ENCODE measurements at places on chromosomes 1 and 21.

- no peak for DNase-seq
Observed at GRCh38 chr1:246587606-246588005, 21.4 kb downstream of the CNST start.

DNA sequence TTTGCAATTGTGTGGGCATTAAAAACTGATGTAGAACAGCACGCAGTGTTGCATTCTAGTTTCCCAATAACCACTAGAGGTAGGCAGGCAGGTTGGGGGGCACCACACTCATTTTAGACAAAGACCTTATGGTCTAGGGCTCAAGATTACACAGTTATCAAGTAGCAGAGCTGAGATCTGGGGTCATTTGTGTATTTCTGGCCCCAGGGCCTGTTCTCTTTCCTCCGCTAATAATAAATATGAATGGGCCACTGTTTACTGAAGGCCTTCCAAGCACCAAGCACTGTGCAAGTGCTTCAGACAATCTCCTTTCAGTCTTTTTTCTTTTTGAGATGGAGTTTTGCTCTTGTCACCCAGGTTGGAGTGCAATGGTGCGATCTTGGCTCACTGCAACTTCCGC lies 23.9 kb downstream of the LDLRAD2 start:
- DNase-seq, result no peak

- no peak for DNase-seq
Observed at GRCh38 chr1:11013160-11013531, 692 bp downstream of the TARDBP start.

DNA sequence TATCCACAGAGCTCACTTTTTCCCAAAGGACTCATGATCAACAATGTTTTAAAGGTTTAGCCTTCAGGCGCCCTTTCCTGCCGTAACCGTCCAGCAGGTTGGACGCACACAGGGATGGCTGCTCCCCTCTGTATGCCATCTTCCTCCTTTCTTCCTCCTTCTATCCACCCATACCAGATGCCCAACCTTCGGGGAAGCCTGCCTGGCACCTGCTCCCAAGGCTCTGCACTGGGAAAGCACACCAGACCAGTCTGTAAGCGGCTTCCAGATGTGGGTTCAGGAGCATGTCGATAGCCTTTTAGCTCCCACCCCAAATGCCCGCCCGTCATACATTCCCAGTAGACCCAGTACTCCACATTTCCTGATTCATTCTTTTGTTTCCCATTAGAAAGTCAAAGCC lies 52.9 kb downstream of the STUM start:
- no peak for DNase-seq

DNA sequence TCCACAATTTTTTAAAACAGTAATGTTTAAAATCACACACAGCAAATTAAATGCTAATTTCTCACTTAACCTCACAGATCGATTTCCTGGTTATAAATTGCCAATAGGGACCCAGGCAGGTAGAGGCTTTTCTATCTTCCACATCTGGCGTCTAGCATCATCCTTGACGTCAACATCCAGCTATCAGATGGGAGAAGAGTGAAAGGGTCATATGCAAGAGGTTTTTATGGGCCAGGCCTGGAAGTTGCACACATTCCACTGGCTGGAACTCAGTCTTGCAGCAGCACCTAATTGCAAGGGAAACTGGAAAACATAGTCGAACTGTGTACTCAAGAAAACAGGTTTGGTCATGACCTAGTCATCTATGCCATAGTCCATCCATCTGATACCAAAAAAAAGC lies 6.0 kb upstream of the EEIG2 start:
- no peak for DNase-seq

- DNase-seq, result no peak
Observed at GRCh38 chr1:172117800-172118199, 276.5 kb downstream of the DNM3 start.

DNA sequence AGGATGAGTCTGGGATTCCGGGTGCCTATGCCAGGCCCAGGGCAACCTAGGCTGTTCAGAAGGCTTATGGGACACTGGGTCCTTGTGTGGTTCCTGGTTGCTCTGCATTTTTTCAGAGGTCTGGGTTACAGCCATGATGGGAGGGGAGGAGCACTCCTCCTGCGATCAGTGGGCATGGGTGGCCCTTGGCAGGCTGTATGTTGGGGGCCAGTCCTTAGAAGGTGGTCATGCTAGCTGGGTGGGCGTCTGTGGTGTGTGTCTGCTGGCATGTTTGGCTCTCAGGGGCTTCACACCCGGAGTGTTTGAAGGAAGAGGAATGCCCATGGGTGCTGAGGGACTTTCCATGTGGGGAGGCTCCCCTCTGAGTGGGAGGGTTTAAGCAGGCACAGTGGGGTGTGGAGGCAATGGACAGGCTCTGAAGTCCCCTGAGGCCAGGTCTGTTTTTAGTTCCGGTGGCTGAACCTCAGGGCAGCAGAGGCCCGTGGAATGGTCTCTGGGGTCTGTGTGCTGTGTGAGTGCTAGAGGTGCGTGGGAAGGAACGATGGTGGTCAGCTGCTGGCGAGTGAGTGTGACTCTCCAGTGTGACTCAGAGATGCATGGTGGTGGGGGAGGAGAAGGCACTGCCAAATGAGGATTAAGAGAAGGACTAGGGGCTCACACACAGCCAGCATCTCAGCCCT lies 25.3 kb downstream of the CACNA1E start:
- no peak for DNase-seq

DNA sequence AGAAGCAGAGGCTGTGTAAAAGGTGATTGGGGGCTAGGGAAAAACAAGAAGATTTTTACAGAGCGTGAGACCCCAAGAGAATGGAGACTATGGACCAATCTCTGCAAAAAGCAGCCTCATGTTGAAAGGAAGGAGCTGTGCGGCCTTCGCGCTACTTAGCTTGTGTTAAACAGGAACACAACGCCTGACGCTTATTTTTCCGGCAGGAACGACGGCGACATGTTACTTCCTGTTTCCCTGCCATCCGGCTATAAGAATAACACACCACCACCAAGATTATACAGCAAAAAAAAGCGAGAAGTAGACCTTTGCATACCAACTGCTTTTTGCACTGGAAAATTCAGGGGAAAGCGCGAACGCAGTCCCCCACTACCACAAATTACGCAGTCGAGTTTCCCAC lies 272.7 kb downstream of the FAM72C start:
- DNase-seq, result no peak

DNA sequence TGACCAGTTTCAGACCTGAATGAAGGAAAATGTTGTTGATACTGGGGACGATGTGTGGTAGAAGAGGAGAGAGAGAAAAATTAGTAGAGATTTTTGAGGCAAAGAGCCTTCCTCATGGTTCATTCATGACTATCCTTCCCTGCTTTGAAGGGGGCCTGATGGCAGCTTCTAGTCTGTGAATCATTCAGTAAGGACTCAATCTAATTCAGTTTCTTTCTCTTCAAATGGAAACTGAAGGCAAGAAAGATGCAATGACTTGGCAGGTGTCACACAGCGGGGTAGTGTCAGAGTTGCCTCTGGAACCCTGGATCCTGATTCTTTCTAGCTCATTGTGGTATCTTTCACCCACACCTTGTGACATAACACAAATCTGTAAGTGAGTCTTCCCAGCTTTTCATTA lies 14.9 kb upstream of the CD5L start:
- DNase-seq, result no peak

GRCh38 chr1:178503849-178504248 lies 7.1 kb upstream of the CLEC20A start:
- no peak for DNase-seq

DNA sequence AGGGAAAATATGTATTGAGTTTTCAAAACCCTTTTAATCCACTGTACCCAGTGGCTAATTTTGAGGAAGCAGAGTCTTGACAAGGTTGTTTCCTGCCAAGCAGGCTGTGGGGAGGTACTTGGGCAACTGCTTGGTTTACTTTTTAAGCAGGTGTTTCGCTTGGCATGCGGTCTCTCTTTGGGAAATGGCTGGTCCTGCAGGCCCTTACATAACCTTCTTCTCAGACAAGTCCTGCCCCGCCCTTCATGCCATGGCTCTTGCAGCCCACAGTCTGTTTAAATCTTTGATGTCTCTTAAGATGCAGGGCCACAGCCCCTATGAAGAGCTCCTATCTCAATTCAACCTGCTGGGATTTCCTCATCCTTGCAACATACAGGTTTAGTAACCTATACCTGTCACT lies 36.0 kb upstream of the ABCD3 start:
- DNase-seq, result peak; percentile 23

- no peak for DNase-seq
Observed at GRCh38 chr1:145912128-145912641, 2.3 kb upstream of the ITGA10 start.

GRCh38 chr1:11054666-11055065 lies 5.2 kb downstream of the SRM start:
- DNase-seq, result peak; percentile 28

- no peak for DNase-seq
Observed at GRCh38 chr1:171389171-171389570, 75.2 kb downstream of the FMO4 start.

DNA sequence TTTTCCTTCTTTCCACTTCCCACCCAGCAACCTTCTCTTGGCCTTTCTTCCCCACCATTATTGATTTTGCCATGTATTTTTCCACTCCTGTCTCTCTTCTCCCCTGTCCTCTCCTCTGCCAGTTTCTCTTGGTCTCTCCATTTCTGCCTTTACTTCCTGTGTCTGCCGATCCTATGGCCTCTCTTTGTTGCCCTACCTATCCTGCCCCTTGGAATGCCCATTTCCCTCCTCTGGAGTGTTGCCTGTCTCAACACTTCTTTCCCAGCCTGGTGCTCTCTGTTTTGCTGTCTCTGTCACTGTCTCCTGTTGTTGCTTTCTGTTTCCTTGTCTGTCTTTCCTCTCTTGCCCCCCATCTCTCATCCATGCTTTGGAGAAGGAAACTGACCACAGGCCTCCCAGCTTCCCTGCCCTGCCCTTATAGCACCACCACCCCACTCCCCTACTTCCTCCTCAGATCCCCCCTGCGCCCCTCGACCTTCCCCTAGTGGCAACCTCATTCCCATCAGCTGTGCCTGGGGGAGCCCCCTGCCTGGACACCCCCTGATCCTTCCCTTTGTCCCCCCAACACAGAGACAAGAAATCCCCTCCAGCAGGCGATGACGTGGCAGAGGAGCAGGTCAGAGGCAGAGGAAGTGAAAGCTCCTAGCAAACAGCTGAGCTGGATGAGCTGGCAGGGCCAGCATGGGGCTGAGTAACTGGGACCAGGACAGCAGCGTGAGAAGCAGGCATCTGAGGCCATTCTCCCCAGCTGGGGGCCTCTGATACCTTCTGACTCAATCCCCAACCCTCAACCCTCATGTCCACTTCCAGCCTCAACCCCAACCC lies 6.6 kb upstream of the ETV3L start:
- DNase-seq, result no peak

- DNase-seq, result peak; percentile 93
Observed at GRCh38 chr1:173122958-173123852, 72.5 kb upstream of the TNFSF18 start.

DNA sequence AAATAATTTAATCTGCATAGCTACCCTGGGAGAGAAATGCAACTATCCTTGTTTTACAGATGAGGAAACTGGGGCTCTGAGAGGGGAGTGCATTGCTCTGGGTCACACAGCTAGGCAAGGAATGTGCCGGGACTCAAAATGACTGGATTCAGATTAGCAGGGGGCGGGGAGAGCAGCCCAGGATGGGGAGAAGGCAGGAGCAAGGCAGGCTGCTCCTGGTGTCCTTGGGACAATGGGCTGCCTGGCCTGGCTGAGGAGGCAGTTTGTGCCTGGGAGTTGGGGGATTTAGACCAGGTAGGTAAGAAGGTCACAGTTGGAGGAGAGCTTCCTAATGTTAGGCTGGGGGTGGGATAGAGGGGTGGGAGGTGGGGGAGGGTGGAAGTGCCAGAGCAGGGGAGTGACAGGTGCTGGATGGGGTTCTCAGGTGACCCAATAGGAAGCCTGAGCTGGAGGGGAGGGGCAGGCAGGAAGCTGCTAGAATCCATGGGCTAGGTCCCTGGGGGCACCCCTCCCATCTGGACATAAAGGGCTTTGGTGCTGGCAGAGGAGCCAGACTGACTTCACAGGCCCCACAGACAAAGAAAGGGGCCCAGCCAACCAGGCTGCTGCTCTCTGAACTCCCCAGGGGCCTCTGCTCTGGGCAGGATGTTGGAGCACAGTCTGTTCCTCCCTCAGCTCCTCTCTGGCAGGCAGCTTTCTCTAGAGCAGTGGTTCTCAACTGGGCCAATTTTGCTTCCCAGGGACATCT lies 29.0 kb downstream of the TRIM62 start:
- no peak for DNase-seq

- peak; percentile 3 for DNase-seq
Observed at GRCh38 chr1:113390871-113391648, 745 bp downstream of the MAGI3 start.

DNA sequence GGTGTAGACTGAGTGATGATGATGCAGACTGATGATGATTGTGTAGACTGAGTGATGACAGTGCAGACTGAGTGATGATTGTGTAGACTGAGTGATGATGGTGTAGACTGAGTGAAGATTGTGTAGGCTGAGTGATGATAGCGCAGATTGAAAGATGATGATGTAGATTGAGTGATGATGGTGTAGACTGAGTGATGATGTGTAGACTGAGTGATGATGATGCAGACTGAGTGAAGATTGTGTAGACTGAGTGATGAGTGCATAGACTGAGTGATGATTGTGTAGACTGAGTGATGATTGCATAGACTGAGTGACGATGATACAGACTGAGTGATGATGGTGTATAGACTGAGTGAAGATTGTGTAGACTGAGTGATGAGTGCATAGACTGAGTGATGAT lies 28.7 kb downstream of the FAM89A start:
- DNase-seq, result no peak

DNA sequence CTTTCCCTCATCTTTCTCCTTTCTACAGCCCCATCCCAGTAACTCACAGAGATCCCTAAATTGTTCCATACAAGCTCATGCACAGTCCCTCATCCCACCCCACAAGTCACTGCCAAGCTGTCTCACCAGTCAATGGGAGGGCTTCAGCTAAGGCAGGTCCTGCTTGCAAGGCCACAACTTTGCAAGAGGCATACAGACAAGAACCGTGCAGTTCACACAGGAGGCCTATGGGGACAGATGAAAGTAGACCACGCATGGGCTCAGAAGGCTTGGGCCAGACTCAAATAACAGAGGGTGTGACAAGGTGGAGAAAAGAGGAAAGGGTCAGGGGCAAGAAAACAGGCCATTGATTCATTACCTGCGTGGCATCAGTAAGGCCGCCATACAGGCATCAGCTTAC lies 15.1 kb downstream of the RGS8 start:
- DNase-seq, result no peak

- no peak for DNase-seq
Observed at GRCh38 chr1:79100385-79100784, 93.9 kb upstream of the ADGRL4 start.

DNA sequence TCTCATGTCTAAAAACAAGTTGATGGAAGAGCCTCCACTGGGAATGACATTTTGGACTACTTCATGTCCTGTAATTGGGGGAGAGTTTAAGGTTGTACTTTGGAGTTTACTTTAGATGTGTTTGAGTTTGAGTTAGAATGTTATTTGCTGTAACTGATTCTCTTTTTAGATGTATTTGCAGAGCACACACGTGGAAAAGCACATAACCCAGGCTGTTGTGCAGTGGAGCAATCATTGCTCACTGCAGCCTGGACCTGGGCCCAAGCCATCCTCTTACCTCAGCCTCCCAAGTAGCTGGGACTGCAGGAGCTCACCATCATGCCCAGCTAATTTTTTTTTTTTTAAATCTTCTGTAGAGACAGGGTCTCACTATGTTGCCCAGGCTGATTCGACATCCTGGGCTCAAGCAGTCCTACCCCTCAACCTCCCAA lies 36.7 kb upstream of the SH3D21 start:
- no peak for DNase-seq

All from HL-60 (cell line).